ENCODE measurements at places on chromosomes 4 and X.
A peak's percentile ranks its signal among the peaks of the same experiment; 100 is the strongest.

- DNase-seq: no peak
Measured at GRCh38 chr4:140260227-140260626, 106.2 kb upstream of the MAML3 start.

DNA sequence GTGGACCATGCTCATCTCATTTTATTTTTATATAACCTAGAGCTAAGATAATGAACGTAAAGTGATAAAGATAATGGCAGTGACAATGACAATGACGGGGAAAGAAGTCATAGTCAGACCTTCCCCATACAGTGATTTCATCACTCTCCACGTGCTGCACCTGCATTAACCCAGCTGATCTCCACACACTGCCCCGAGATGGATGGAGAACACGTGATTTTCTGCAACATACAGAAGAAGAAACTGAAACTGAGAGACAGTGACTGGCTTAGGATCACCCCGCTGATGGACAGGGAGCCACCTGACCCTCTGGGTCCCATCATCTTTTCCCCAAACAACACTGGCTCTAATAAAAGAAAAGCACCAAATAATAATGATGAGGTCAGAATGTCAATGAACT lies 22.0 kb downstream of the EVC2 start:
- DNase-seq: no peak

DNA sequence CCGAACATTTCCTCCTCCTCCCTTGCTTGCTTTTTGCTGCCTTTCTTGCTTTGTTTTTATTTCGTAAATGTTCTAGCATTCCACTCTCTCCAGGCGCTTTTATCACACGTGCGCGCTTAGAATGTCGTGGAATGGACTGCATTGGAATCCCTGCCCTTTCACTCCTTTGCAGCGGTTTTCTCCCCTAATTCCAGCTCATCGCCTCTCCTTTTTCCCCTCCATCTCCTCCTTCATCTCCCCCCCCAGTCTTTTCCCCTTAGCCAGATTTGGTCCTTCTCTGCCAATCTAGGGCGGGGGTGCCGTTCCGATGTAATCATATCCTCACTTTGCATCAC lies 579 bp downstream of the OGT start:
- no peak for DNase-seq

DNA sequence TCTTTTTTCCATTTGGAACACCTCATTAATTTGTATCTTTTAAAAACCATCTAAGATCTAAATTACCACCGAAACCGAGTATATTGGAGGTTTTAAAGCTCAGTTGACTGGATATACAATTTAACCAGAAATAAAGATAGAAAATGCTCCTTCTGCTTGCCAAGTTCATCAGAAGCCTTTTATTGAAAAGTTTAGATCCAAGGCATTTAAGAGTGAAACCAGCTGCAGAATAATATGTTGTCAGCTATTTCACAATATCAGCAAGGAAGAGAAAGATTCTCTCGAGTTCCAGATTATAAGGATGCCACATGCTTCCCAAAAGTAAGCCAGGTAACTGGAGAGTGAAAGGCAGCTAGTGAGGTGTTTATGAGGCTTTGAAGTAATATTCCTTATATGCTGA lies 217.4 kb downstream of the DCTD start:
- DNase-seq: no peak

GRCh38 chr4:88802138-88802537 lies 104.5 kb upstream of the NAP1L5 start:
- no peak for DNase-seq

DNA sequence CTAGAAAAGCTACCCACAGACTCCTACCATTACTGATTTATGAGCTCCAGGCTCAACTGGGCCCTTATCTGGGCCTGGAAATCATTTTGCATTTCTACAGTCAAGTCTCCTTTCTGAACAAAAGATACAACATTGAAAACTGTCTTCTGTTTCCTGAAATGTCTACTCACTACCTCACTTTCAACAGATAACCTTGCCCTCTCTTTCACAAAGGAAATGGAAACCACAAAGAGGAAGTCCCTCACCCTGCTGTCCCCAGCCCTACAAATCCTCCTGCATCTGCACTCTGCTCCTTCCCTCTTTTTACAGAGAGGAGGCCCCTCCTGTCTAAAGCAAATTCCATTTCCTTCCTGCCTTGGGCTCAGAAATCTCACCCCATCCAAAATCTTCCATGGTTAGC lies 24.8 kb upstream of the CYBB start:
- no peak for DNase-seq

GRCh38 chrX:26672571-26672970 lies 456.6 kb downstream of the MAGEB5 start:
- DNase-seq: no peak

- DNase-seq: no peak
Measured at GRCh38 chrX:101357166-101357795, 8.7 kb upstream of the TIMM8A start.

GRCh38 chr4:101264993-101265815 lies 82.1 kb downstream of the PPP3CA start:
- DNase-seq: no peak

DNA sequence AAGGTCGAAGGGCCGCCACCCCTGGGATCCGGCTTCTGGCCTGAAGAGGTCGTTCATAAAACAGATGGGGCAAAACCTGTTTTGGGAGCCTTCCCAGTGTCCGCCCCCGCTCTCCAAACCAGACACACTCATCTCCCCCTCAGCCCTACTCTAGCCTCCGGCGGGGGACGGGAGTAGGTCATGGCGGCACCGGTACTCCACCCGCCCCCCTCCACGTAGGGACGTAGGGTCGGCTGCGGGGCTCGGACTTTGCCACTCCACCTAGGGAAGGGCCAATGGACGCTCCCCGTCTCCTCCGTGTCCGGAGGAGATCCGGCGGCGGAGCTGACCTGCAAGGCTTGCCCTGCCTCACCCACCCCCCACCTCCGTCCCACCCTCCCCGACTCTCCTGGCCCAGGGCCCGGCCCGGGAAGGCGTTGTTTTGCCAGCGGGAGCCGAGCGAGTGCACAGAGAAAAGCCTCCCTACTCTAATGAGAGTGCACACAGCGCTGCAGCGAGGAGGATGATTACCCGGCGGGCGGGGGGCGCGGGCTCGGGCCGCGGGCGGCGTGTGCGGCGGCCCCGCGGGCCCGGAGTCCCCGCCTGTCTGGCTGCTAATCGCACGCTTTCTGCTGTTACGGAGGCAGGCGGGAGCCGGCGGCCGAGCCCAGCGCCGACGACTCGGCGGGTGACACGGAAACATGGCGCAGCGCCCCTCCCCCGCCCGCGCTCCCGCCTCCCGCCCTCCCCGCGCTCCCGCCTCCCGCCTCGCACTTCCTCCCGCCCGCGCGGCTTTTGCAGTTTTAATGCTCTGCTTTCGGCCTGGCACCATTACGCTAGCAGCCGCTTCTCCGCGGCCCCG lies 8.3 kb upstream of the BCOR start:
- DNase-seq: peak; percentile 65

DNA sequence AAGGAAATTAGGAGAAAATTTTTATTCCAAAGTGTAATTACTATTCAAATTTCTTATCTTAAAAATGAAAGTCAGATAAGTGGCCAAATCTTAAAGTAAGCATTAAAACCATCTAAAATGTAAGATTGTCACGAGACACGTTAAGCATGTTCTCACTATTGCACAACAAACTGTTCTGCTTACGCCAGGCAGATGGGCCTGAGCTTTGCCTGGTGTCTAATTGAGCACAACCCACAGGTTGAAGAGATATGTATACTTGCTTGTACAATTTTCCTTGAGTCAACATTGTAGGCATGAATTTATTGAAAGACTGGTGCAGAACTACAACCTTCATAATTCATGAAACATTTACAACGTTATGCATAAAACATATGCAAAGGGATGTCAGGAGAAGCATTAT lies 3.9 kb downstream of the RNF128 start:
- DNase-seq: no peak

- DNase-seq: no peak
Measured at GRCh38 chr4:73721435-73721834, 18.9 kb upstream of the CXCL8 start.

GRCh38 chr4:76363556-76364290 lies 57.2 kb downstream of the STBD1 start:
- no peak for DNase-seq

- no peak for DNase-seq
Measured at GRCh38 chr4:77443941-77444340, 161.7 kb upstream of the CXCL13 start.

DNA sequence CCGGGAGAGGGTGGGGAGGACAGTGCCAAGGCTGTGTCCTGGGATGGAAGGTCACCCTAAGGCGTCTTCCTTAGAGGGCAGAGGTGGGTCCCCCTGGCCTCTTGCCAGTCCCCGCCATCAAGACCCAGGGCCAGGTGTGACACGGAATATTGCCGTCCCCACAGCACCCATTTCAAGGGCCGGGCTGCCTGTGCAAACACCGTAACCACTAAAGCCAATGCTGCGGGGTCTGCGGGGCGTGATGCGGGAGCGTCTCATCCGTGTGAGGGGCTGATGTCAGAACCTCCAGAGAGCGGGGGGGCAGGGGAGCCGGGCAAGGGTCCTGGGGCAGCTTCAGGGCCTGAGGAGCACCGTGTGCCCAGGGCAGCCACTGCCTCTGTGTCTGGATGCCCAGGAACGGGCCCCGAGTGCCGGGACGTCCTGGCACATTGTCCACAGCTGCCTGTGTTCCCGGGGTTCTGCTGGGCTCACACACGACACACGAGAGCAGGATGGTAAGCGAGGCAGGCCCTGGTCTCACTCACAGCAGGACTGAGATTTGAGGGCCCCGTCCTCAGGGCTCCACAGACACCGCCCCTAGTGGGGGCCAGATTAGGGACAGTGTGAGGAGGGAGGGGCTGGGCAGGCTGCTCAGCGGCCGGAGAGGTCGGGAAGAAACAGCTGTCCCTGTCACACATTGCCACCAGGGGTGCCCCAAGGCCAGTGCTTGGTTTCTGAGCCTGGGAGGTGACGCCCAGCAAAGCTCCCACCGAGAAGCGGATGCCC lies 29.2 kb downstream of the NKX1-1 start:
- DNase-seq: no peak

DNA sequence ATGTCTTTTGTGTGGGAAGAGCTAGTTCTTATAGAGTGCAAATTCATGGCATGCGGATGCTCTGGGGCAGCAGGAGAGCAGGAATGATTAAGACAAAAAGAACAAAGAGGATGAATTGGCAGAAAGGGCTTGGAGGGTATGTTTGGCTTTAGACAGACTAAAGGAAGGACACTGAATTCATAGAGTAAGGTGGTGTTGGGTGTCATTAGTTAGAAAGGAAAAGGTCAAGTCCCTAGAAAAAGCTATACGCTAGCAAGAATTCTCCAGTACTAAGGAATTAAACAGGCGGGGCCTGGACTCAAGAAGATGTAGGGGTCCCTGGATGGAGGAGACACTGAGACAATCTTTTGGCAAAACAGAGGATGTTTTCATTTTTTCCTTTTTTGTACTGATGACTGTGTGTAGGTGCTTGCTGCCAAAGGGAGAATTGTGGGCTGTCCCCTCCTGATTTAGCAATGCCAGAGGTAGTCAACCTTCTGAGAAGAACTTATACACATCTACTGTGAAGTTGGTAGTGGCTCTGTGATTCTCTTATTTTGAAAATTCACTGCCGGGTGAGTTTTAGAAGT lies 391.0 kb downstream of the SPRY1 start:
- no peak for DNase-seq

- no peak for DNase-seq
Measured at GRCh38 chr4:99356992-99357391, 4.4 kb upstream of the ADH1C start.

DNA sequence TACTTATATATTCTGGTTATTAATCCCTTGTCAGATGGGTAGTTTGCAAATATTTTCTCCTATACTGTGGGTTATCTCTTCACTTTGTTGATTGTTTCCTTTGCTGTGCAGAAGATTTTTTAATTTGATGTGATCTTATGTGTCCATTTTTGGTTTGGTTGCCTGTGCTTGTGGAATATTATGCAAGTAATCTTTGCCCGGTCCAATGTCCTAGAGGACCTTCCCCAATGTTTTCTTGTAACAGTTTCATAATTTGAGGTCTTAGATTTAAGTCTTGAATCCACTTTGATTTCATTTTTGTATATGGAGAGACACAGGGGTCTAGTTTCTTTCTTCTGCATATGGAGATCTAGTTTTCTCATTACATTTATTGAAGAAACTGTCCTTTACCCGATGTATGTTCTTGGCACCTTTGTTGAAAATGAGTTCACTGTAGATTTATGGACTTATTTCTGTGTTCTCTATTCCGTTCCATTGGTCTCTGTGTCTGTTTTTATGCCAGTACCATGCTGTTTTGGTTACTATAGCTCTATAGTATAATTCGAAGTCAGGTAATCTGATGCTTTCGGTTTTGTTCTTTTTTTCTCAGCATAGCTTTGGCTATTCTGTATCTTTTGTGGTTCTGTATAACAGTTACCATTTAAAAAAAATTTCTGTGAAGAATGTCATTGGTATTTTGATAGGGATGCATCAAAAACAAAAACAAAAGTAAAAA lies 34.7 kb downstream of the DIAPH2 start:
- DNase-seq: no peak

DNA sequence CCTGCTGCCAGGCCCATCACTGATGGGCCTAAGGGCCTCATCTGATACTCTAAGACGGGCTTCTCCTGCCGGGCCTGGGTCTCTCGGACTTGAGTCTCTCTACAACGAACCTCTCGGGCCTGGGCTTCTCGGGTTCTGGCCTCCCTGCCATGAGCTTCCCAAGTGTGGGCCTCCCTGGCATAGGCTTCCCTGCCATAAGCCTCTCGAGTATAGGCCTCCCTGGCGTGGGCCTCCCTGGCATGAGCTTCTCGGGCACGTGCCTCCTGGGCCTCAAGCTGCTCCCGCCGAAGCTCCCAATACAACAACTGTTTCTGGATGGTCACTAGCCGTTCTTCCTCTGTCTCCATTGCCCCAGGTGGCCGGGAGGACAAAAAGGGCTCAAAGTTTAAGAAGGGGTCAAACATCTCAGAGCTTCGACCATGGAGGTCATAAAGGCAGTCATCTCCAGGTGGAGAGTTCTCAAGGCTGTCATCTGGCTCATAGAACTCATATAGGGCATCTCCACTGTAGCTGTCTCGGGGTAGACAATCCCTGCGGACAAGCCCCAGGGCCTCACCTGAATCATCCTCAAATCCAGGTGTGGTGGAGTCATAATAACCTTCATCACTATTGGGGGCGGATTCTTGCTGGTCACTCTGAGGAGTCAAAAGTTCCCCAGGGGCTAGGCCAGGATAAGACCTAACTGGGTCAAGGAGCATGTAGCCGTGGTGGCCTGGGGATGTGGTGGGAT lies 14.1 kb downstream of the AMER1 start:
- no peak for DNase-seq

Measured in activated T-helper 9 cell treated with anti-CD3 and anti-CD28 coated beads, Interleukin-2, amount 50 U/mL, for 16 hours (primary cell).